ENCODE measurements at places on chromosomes 3 and 15. TPM values are rescaled to one million over a fixed set of nuclear protein-coding genes. Genes with fewer than 3 reads are reported as not detected.

DNA sequence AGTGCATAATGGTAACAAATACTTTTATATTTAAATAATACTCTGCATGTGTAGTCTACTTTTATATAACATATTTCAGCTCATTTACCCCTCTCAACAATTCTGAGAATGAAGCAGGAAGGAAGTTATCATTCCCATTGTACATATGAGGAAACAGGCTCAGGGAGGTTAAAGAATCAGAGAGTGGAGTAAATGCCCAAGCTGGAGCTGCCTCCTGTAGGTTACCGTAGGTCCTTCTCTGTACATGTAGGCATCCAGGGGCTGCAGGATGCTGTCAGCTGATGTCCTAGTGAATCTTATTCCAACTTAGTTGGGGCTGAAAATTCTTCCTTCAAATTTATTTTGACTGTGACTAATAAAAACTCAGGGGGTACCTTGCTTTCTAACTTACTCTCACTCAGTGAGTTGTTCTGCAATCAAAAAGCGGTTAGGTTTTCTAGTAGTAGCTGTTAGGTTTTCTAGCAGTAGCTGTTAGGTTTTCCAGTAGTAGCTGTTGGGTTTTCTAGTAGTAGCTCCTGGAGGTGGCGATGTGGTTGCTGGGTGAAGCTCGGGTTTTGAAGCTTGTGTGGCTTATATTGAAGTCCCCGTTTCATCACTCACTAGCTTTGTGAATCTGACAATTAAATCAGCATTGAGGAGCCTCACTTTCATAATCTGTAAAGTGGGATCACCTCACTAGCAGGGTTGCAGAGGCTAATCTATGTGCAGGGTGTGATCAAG is 357.0 kb downstream of the NR2F2 start:
- no peak for DNase-seq

DNA sequence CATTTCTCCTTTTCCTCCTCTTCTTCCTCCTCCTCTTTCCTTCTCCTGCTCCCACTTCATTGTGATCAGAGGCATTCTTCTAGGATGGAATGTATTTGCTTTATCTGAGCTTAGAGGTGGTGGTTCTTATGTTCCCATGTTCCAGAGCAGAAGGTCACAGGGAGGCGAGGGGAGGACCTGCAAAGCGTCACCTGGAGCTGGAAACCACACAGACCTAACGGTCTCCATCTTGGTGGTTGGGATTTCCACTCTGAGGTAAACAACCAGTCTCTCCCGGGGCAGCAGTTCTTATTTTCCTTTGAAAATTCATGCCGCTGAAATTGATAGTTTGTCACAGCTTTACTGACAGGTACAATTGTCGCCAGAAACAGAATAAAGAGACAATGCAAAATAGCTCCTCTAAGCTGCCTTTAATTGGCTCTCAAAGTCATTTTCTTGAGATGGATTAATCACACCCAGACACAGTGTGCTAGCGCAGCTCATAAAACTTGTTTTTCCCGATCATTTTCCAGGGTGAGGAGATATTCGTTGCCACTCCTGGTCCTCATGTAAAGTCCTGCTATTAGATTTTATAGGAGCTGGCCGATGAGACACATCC is 16.9 kb upstream of the AGBL1 start:
- DNase-seq: no peak

The P2RY1 gene
- polyA plus RNA-seq: 1.1 TPM

The ADAMTS17 gene
- polyA plus RNA-seq: 0.40 TPM

The LRRC2 gene
- 0.51 TPM for polyA plus RNA-seq

The EIF4E3 gene
- 0.79 TPM for polyA plus RNA-seq

The GPR156 gene
- 0.08 TPM for polyA plus RNA-seq

The WNT7A gene
- 13.0 TPM for polyA plus RNA-seq

Measured in keratinocyte (primary cell).